NCI-H526 (cell line): ENCODE measurements at places on chromosomes 5 and 9.

DNA sequence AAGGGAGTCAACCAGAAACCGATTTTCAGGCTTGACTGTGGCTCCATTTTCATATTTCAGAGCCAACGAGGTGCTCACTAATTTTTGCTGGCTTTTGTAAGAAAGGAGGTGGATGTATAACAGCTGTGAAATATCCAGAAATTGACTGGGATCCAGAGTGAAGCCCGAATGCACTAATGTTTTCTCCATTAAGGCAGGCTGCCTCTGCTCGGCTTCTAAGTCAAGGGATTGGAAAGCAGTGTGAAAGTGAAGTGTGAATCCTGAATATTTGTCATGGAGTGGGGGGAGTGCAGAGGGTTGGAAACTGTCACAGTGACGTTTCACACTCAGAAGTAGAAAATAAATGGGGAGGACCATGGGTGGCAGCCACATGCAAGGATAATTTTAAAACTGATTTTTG is 237.4 kb downstream of the GOLPH3 start:
- DNase-seq: no peak

GRCh38 chr5:55159763-55160492 is at the start of gene GPX8:
Gene GPX8 (plus strand): TSS chr5:55160171. CDS start chr5:55160193, 22 bp downstream.
- DNase-seq: no peak

GRCh38 chr9:86721843-86722705 is 225.2 kb downstream of the GAS1 start:
- peak; percentile 1 for DNase-seq

GRCh38 chr5:78182838-78183237 is 111.7 kb downstream of the AP3B1 start:
- no peak for DNase-seq

DNA sequence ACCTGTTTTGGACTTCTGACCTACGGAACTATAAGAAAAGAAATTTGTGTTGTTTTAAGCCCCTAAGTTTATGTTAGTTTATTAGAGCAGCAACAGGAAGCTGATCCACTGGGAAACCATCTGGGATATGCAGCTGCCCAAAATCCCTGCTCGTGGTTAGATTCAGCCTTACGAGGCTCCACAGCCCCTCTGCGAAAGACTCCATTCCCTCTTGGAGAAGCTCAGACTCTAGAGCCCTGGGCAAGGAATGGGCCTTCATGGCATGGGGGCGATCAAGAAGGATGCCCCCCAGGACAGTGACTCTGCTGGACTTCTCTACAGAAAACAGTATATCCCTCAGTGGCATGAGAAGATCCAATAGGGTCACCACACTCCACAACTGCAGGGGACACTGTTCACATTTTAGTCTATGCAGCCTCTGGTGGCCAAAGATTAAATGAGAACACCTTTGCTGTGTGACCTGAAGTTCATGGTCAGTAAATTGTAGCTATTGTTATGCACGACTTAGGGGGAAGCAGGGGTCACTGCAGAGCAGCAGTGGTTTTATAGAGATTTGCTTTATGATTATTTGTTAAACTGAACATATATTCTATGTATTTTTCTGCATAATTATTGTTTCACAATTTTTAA is 21.1 kb downstream of the IRF1 start:
- no peak for DNase-seq

- DNase-seq: peak; percentile 73
Measured at GRCh38 chr5:157574456-157575380, 857 bp downstream of the ADAM19 start.

DNA sequence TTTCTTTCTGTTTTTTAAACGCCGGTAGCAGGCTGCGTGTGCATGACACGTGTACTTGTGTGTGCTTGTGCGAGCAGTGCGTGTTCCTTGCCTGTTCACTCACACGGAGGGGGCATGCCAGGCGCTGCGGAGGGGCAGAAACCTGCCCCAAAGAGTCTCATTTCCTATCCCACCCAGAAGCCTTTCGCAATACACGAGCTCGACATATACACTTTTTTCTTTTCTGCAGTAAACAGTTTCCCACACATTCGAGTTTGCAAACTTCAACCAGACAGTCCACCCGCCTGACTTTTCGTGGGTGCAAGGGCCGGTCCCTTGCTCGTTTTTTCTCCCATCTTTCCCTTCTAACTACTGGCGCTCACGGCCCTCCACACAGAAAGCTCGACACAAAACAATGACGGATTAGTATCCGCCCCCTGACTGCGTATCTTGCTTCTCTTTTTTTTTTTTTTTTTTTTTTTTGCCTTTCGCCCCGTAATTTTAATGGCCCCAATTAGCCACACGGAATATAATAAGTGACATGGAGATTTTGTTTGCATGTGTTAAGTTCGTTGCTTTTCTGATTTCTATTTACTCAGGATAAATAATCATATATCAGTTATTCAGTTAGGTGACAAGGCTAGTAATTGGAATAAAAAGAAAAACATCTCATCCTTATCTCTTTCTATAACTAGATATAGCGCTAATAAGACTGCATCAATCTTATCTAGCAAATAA is 5.3 kb upstream of the OTP start:
- no peak for DNase-seq

GRCh38 chr9:124754289-124754688 is 16.8 kb downstream of the NR6A1 start:
- DNase-seq: no peak

DNA sequence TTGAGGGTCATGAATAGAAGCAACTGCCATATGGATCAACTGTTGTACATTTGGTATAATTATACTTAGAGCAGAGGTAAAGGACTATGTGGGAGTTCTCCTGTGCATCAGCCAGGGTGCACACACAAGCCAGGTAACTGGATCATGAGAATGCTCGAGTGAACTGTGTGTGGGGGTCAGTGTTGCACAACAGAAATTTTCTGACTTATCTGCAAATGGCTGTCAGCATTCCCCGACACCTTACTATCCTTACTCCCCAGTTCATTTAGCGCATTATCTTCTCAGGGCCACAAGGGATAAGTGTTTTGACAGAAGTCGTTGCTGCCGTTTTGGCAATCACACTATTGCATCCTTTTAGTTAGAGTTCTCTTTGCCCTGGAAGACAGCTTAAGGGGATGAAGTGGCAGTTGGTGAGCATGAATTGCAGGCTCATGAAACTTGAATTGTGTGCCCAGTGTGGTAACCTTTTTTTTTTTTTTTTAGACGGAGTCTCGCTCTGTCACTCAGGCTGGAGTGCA is 1.7 kb downstream of the CANX start:
- no peak for DNase-seq

DNA sequence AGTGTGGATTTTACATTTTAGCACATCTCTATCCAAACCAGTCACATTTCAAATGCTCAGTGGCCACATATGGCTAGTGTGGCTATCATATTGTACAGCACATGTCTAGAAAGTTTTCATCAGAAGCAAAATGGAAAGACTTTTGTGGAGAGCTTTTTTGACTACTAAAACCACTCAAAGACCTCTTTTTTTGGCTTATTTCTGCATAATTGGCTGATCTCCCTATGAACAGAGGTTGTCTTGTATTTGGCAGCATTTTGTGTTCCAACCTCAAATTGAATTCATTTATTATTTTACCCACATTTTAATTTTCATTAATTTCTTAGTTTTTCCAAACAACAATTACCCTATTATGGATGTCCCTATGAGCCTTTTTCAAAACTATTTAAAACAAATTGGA is 395.7 kb downstream of the TLE1 start:
- no peak for DNase-seq
